ENCODE measurements at places on chromosomes 5 and 9.

DNA sequence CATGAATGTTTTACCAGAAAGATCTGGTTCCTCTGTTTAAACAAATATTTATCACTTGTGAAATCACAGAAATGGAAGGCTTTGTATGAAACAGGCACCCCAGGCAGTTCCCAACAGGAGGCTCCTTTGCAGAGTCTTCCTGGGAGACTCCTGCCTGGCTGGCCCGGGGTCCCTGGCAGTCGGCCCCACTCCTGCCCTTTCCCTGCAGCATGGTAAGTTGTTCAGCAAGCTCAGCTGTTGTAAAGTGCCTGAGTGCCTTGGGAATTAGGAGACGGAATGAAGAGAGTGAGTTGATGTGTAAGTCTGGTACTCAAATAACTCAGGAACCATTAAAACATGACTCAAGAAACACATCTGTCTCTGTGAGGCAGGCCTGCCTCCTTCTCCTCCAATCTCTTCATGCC, 17.5 kb upstream of the LHFPL2 start:
- peak; percentile 41 for DNase-seq

DNA sequence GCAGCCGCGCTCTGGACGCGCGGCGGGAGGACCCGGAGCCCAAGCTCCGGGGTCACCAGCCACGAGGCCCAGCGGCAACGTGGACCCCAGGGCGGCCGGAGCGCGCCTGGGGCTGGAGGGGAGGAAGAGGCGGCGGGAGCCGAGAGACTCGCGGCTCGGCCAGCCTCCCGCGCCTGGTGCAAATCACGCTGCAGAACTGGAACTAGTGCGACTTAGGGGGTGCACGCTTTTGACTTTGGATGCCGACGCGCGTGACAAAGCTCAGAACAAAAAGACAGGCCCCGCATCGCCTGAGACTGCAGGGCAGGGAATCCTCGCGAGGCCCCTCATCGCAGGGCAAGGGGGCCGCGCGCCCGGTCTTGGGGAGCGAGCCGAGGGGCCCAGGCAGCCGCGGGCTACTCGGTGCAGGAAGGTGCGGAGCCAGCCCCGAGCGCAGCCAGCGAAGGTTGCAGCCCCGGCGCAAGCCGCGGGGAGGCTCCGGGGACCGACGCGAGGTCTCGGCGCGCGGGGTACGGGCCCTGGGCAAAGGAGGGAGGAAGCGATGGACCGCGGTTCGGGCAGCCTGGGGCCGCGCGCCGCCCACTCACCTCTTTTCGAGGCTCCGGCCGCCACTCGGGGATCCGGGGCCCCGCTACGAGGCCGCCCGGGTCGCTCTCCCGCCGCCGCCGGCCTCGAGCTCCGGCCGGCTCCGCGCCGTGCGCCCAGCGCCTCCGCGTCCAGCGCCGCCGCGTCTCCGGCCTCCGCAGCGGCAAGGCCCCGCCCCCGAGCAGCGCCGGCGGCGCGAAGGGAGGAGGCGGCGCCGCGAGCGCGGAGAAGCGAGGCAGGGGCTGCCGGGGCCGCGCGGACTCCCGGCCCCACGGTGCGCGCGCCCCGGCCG, at the start of gene GOLM1:
GOLM1 (minus strand) TSS at position 735 of the 877 bp plus-strand sequence. CDS start 20,238 bp downstream, outside the sequence.
- peak; percentile 71 for DNase-seq

DNA sequence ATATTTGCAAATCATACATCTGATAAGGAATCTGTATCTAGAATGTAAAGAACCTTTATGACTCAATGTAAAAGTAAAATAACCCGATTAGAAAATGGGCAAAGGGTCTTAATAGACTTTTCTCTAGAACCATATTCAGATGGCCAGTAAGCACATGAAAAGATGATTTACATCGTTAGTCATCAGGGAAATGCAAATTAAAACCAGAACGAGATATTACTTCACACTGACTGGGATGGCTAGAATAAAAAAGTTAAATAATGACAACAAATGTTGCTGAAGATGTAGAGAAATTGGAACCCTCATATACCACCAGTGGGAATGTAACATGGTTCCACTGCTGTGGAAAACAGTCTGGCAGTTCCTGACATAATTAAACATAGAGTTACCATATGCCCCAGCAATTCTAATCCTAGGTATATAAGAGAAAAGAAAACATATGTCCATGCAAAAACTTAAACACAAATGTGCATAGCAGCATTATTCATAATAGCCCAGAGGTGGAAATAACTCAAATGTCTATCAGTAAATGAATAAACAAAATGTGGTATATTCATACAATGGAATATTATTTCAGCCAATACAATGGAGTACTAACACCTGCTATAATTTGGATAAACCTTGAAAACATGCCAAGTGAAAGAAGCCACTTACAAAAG, 100.4 kb upstream of the MAMDC2 start:
- no peak for DNase-seq

- no peak for DNase-seq
These were observed 1.3 kb downstream of the SLC12A7 start for GRCh38 chr5:1110307-1111240.

DNA sequence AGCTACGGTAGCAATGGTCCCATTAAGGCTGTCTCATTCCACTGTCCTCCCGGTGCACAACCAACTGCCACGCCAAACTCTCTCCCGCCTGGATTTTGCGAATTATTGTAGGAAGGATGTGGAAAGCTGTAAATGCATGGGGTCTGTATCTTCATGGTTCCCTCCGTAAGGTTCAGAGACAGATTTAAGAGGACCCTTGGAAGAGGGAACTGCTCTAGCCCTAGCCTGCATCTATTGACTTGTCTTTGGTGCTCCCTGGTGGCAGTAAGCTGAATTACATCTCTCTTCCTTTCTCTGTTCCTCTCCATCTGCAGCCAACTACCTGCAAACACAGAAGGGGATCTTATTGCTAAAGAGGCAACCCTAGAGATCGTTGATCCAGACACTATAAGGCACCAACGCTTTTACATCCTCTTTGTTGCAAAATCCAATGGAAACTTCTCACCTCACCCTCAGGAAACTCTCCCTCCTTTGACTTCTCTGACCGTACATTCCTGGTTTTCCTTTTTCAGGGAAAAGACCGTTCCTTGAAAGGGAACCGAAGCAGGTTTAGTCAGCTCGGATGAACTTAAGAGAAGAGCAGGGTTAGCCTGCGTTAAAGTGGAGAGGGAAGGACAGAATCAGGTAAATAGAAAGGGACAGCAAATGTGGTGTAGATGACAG, 11.9 kb downstream of the CAPSL start:
- peak; percentile 69 for DNase-seq

DNA sequence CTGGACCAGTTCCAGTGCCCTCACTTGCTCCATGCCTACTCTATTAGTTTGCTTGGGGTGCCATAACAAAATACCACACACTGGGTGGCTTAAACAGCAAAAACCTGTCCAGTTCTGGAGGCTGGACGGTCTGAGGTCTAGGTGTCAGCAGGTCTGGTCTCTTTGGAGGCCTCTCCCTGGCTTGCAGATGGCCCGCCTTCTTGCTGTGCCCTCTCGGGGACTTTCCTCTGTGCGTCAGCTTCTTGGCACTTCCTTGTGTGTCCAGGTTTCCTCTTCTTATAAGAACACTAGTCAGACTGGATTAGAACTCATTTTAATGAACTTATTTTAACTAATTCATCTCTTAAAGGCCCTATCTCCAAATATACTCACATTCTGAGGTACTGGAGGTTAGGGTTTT, 97.2 kb downstream of the CARTPT start:
- no peak for DNase-seq

GRCh38 chr5:132253008-132253441, 4.5 kb upstream of the PDLIM4 start:
- DNase-seq = no peak

DNA sequence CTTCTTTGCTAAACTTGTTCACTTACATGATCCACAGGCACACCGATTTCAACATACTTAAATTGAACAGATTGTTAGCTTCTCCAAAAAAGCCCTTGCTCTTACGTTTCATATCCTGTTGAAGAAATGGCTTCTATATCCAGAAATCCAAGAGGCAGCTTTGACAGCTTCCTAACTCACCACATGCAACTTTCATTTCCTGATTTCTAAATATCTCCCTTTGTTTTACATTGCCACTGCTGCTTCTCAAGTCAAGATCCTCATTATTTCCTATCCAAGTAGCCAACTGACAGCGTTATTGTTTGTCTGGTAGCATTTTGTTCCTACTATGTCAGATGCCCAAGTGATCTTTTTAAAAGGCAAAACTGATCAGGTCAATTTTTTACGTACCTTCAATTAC, 913.2 kb upstream of the TYRP1 start:
- DNase-seq = no peak

DNA sequence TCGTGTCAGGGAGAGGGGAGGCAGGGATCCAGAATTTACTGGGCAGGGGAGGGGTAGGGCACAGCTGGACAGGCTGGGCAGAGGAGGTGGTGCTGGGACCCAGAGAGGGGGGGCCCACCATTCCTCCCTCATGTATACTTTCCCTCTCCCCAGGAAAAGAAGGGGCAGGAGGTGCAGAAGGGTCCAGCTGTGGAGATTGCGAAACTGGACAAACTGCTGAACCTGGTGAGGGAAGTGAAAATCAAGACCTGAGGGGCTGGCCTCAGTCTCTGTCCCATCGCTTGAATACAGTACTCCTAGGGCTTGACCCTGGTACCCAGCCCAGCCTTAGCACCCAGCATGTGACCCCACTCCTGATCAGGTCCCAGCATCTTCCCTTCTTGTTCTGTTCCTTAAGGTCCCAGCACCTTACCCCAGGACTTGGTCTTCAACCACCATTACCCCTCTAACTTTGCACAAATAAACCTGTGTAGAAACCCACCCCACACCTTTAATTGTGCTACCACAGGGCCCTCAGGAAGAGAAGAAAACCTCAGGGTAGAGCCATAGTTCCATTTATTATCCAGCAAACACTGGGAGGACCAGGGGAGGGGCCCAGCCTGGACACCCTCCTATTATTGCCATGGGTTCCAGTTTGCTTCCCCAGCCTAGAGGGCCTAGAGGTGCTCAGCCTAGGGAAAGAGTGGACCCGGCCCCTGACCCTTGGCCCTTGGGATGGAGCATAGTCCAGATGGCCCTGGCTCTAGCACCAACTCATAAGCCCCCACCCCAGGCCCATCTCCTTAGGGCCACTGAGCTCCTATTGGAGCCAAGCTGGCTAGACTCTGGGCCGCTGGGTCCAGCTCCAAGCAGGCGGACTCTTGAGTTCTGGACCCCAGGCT, 2.0 kb downstream of the ENHO start:
- no peak for DNase-seq

GRCh38 chr5:171330021-171330420, 21.0 kb downstream of the TLX3 start:
- DNase-seq = peak; percentile 65

DNA sequence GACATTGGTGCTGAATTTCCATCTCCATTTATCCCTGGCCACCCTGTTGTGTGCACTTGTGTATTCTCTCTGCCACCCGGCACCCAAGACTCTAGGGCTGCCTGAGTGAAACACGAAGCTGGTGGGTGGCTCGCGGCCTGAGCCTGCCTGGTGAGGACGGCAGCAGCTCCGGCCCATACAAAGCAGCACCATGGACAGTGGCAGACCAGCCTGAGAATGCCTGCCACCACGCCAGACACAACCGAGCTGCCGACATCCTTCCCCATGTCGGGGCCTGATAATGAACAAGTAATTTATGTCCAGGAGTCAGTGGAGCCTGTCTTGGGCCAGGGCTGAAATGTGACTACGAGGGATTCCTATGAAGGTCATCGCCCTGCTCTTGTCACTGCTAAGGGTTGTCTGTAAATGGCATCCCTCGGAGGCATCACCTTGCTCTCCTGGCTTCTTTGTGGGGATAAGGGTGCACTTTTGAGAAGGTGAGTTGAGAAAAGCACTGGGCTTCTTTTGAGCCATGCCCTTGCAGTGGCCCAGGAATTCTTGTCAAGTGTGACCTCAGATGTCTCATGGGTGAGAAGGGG, 175.7 kb downstream of the MELK start:
- peak; percentile 79 for DNase-seq

DNA sequence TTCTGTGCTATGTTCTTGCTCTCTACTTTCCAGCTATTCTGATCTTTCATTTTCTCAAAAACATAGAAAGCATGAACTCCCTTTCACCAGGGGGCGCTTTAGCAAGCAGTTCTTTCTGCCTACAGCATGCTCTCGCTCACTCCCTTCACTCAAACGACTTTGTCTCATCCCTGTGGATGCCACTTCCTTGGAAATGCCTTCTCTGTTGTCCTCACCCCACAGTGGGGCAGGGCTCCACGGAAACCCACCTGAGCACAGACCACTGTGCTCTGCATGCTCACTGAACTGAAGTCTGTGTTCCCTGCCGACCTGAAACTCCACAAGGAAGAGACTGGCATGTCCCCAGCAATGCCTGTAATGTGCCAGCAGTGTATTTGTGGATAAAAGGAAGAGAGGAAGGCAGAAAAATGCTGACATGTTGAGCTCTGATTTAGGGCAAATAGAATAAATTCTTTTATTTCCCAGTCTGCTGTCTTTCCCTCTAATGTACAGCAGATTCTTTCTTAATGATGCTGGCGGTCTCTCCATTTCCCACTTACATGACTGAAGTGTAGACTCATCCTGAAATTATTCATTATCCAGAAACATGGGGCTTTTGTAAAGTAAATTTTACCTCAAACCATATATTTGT, 4.9 kb upstream of the ROR2 start:
- peak; percentile 79 for DNase-seq

- DNase-seq = no peak
These were observed 66.2 kb downstream of the MPDZ start for GRCh38 chr9:13213337-13213736.

GRCh38 chr5:87110721-87111120, 157.0 kb upstream of the RASA1 start:
- no peak for DNase-seq

- no peak for DNase-seq
These were observed 32.2 kb downstream of the STXBP1 start for GRCh38 chr9:127644146-127644827.

DNA sequence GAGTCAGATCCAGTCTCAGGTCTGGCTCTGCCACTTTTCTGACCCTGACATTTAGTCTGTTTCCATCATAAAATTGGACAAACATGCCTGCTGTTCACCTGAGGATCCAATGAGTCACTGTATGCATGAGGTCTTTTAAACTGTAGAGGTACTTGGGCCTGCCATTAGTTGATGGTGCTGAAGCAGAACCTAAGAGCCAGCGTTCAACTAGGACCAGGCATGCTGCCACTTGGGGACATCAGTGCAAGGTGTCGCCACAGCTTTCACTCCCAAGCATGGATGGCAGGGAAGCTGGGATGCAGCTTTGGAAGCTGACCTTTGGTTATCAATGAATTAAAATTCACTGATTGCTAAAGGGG, 37.1 kb downstream of the NEUROG1 start:
- no peak for DNase-seq

GRCh38 chr9:133701981-133702797, 36.0 kb downstream of the SARDH start:
- peak; percentile 67 for DNase-seq

DNA sequence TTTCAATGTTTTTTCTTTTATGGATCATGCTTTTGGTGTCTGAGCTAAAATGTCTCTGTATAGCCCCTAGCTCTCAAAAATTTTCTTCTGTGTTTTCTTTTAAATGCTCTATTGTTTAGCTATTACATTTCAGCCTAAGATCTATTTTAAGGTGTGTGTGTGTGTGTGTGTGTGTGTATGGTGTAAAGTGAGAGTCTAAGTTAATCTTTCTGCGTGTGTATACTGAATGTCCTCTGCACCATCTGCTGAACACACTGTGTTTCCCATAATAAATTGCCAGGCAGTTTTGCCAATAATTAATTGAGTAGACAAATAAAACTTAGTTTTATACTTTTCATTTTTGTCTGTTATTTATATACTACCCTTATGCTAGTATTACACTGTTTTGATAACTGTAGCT, 2096.3 kb upstream of the C9orf72 start:
- no peak for DNase-seq
